ENCODE measurements at places on chromosomes 3 and 15.

- DNase-seq: no peak
These were observed 16.1 kb upstream of the TATDN2 start for GRCh38 chr3:10232137-10232536.

GRCh38 chr15:75694241-75695182 is 18.1 kb downstream of the CSPG4 start:
- no peak for DNase-seq

- DNase-seq: no peak
These were observed 6.7 kb downstream of the PAQR5 start for GRCh38 chr15:69305204-69305931.

GRCh38 chr3:150015901-150016300 is 45.2 kb upstream of the PFN2 start:
- no peak for DNase-seq

GRCh38 chr3:76083992-76084391 is 298.6 kb upstream of the ZNF717 start:
- no peak for DNase-seq

- DNase-seq: no peak
These were observed 202.9 kb upstream of the CTNNB1 start for GRCh38 chr3:40996382-40996781.

GRCh38 chr3:108548304-108548703 is 37.9 kb upstream of the MYH15 start:
- no peak for DNase-seq
